Activated naive CD4-positive, alpha-beta T cell treated with anti-CD3 and anti-CD28 coated beads, Interleukin-2, amount 10 ng/mL, durations not matched to agents 5 hours and 36 hours (primary cell): ENCODE measurements at places on chromosomes 11 and 22. TPM values are rescaled to one million over a fixed set of nuclear protein-coding genes. Genes with fewer than 3 reads are reported as not detected.

The TMEM151A gene
- not detected for total RNA-seq

The TMEM132A gene
- total RNA-seq = 0.38 TPM

The PTGDR2 gene
- 0.91 TPM for total RNA-seq

The KLHL35 gene
- total RNA-seq = 0.99 TPM

The ADAMTS15 gene
- total RNA-seq = not detected

The GLYAT gene
- total RNA-seq = not detected

The RFPL3 gene
- total RNA-seq = not detected

The POLA2 gene
- 35.9 TPM for total RNA-seq

The ME3 gene
- total RNA-seq = 1.6 TPM

The UBQLNL gene
- total RNA-seq = 0.20 TPM

The TRAPPC4 gene
- 49.5 TPM for total RNA-seq

The CARNS1 gene
- total RNA-seq = 1.1 TPM

The PDXP gene
- total RNA-seq = 20.4 TPM

The ELFN2 gene
- total RNA-seq = 0.53 TPM

The KCTD14 gene
- 0.22 TPM for total RNA-seq

The CARD16 gene
- 102 TPM for total RNA-seq

The SLC22A8 gene
- total RNA-seq = not detected

The CCDC116 gene
- 0.26 TPM for total RNA-seq

The RASL10A gene
- total RNA-seq = 1.5 TPM

The MMP13 gene
- not detected for total RNA-seq

The ANO9 gene
- 107 TPM for total RNA-seq

The HORMAD2 gene
- total RNA-seq = not detected

The SBF1 gene
- 186 TPM for total RNA-seq

The RIMBP3C gene
- total RNA-seq = 0.89 TPM

The PRAME gene
- total RNA-seq = not detected

The GAB4 gene
- not detected for total RNA-seq

The DDB1 gene
- total RNA-seq = 178 TPM

The SLC6A5 gene
- not detected for total RNA-seq

The OR4D5 gene
- total RNA-seq = not detected

The SCGB1D2 gene
- total RNA-seq = not detected

The FAM180B gene
- not detected for total RNA-seq

The CCDC73 gene
- total RNA-seq = not detected

The LDHAL6A gene
- not detected for total RNA-seq

The SAA4 gene
- not detected for total RNA-seq

The DEPDC7 gene
- 0.43 TPM for total RNA-seq

The C1QTNF6 gene
- total RNA-seq = 11.2 TPM

The FOLR1 gene
- not detected for total RNA-seq

The RGL4 gene
- total RNA-seq = 25.7 TPM

The ACTN3 gene
- not detected for total RNA-seq

The CECR2 gene
- 0.05 TPM for total RNA-seq

The MIAT gene
- 82.3 TPM for total RNA-seq

The CD3E gene
- 632 TPM for total RNA-seq

The OR52K1 gene
- total RNA-seq = not detected

The SPI1 gene
- total RNA-seq = not detected

The MS4A7 gene
- total RNA-seq = not detected

The BUD13 gene
- 30.5 TPM for total RNA-seq

The PIWIL4 gene
- 0.76 TPM for total RNA-seq

The MTMR3 gene
- total RNA-seq = 28.6 TPM

The LIF gene
- 100 TPM for total RNA-seq

The GAS2L1 gene
- 8.6 TPM for total RNA-seq

The GPR137 gene
- total RNA-seq = 26.7 TPM

The PHOX2A gene
- total RNA-seq = not detected

The SDHAF2 gene
- total RNA-seq = 46.4 TPM

The MIF gene
- total RNA-seq = 985 TPM

The ZDHHC8 gene
- total RNA-seq = 63.6 TPM

The QSER1 gene
- total RNA-seq = 11.6 TPM
